ENCODE measurements at places on chromosomes 5 and 9.

DNA sequence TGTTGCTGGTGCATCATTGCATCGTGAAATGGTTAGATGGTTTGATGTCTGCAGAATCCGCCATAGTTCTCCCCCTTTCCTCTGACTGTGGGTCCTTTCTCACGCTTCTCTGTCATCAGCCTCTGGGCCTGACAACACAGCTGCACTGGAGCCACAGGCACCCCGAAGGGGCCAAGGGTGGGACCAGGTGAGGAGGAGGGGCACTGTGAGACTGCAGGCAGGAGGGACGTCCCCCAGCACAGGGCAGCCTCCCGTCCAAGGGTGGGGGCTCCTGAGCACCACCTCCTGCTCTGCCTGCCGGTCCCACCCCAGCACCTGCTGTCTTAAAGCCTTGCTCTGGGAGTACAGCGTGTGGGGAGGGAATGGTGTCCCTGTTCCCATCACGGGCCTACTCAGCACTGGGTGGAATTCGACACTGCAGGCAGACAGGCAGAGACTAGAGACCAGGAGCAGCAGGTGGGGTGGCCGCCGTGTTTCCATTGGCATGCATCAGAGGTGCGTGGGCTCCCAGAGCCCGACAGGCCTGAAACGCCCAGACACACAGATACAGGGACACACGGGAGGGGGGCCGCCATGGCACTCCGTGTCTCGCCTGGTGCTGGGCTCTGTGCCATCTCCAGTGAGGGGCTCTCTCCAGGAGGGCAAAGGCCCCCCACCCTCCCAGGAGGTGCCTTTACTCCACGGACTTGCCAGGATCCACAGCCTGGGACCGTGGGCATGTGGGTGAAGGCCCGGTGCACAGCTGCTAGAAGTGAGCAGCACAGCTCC lies 15.0 kb downstream of the CACNA1B start:
- DNase-seq, result peak; percentile 6

DNA sequence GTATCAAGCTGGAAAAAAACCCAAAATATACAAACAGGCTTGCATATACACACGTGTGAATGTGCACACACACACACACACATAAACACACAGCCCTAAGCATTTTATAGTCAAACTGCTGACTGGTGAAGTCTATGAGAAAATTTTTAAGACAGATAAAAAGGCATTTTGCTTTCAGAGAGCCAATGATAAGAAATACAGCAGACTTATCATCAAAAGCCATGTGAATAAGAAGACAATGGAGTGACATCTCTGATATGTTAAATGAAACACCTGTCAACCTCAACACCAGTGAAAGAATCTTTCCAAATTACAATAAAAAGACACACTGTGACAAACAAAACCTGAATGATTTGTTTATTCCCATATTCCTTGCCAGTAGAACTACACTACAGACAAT lies 233.3 kb downstream of the CDH9 start:
- DNase-seq, result no peak

GRCh38 chr5:2562036-2562435 lies 189.4 kb downstream of the IRX2 start:
- no peak for DNase-seq

DNA sequence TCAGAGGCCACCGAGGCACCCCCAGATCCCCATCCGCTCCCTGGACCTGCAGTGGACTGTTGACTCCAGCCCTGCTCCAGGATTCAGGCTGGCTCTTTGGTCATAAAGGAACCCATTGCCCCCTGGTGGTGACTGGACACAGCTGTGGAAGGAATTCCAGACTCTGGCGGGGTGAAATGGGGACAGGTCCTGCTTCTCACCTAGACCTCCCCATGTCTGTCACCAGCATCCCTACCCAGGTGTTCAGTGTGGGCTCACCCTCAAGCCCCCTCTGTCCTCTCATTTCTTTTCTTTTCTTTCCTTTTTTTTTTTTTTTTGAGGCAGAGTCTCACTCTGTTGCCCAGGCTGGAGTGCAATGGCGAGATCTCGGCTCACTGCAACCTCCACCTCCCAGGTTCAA lies 25.5 kb upstream of the STXBP1 start:
- DNase-seq, result peak; percentile 85

DNA sequence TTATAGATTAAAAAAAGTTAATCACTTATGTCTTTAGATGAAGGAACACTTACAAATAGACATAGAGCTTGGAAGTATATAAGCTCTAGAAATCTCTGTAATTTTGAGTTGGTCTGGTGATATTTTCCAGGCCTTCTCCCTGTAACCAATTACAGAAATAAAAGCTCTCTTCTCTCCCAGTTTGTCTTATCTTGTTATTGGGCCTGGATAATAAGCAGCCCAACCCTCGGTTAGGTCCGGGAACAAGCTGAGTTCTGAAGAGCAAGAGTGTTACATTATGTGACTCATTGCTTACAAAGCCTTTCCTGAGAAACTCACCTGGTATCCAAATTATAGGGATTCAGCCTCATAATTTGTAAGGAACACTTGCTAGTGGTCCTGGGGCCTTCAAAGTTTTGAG lies 1146.2 kb downstream of the CDH9 start:
- no peak for DNase-seq

DNA sequence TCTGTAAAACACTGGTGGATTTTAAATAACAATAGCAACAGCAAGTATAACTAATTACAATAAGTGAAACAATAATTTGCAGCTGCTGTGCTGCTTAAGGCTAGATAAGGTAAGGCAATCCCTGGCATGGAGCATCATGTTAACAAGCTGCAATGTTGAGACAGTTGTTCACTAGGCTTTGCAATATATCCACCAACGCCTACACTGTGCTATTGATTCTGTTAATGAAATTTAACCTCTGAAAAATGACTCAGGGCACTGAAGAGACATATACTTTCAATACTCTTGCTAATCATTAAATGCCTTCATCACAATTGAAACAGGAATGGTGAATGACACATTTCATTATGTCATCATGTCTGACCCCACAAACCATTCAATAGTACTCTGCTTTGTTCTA lies 255.0 kb downstream of the EFNA5 start:
- no peak for DNase-seq

- DNase-seq, result peak; percentile 68
These were observed 47.1 kb upstream of the POU4F3 start for GRCh38 chr5:146291421-146292074.

DNA sequence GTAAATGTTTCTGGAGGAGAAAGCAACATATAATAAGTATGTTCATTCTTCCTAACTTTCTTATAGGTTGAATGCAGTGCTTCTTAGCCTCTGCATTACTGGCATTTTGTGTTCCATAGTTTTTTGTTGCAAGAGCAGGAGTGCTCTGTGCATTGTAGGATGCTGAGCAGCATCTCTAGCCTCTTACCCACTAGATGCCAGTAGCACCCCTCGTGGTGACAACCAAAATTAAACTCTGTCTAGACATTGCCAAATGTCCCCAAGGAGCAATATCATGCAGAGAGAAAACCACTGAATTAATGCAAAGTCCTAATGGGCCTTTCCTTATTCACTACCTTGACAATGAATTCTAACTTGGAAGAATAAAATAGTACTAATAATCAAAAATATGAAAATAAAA lies 147.0 kb downstream of the GLIS3 start:
- DNase-seq, result no peak

- DNase-seq, result no peak
These were observed 7.8 kb downstream of the FOXI1 start for GRCh38 chr5:170113522-170113900.

DNA sequence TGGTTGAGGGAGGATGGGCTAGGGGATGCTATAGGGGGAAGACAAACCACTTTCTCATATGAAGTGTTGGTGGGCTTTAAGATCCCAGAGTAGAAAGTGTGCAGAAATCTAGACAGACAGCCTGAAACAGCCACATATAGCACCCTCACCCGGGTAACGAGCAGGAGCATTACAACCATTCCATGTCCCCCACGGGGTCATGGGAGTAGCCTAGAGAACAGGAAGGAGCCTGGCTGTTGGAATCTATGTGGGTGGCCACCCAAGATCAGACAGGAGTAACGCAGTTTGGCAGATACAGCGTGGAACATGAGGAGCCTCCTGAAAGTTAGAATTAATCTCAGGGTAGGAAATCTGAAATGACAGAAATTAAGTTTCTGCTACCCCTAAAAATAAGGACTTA lies 146.1 kb upstream of the RAI14 start:
- DNase-seq, result no peak

GRCh38 chr5:95930141-95930930 lies 31.3 kb downstream of the ELL2 start:
- DNase-seq, result no peak

GRCh38 chr9:98993570-98993945 lies 49.9 kb downstream of the COL15A1 start:
- no peak for DNase-seq

DNA sequence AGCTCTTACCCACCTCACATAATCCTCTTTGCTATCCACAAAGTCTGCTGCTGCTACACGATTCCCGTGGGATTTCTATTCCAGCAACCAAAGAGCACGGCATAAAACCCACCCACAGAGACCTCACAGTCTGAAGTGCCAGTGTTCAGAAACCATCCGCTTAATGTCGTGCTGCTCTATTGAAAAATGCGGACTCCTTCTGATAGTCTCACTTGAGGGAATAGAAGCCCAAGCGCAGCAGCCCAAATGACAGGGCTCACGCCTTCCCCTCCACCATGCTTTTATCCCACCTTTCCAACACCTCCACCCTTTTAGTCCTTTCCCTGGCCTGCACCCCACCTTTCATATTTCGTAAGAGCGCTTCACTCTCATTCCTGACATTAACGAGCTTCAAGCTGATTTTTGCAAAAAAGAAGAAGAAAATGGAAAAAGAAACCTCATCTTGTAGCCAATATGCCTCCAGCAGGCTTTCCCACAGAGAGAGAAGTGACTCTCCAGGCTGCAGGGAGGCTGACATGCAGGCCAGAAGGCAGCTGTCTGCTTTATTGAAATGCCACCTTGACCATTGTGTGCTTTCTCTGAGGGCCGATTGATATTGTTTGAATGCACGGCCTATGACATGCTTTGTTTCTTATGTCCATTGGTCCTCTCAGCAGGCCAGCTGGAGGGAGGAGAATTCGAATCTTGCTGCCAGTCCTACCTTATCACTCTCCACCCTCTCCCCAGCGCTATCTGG lies 70.6 kb upstream of the PCSK1 start:
- no peak for DNase-seq

GRCh38 chr9:78038620-78039300 lies 7.1 kb upstream of the GNAQ start:
- no peak for DNase-seq

GRCh38 chr5:142295960-142296860 lies 28.6 kb downstream of the SPRY4 start:
- no peak for DNase-seq

DNA sequence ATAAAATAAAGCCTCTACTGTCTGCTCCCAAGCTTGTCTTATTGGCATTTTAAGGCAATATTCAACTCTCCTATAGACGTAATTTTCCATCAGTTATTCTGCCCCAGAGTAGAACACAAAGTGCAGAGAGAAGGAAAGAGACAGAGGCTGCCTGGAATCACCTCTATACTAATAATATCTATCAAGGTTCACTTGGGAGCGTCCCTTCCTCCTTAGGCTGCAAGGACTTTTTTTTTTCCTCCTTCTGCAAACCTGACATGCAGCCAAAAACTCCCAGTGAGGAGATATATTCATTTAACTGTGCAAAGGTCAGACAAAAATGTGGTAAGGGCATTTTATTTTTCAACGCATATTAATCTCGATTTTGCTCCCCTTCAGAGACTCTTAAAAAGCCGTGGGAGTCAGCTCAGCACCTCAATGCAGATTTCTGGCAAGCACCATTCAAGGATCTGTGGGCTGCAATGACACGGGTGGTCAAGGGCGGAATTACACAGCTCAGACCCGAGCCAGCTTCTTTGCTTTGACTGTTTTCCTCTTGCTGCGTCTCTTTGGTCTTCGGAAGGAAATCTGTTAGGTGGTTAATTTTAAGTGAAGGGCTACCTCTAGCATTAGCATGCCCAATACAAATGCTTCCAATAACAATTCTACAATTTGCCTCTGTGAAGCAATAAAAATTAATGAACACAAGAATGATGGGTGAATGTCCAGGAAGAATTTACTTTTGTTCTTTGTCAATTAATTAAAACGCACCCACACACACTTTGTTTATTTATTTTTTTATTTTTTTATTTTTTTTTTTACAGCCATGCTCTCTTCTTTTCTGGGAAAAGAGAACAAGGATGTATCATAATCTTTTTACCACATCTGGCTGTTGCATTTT lies 587.7 kb upstream of the GRAMD2B start:
- DNase-seq, result no peak

DNA sequence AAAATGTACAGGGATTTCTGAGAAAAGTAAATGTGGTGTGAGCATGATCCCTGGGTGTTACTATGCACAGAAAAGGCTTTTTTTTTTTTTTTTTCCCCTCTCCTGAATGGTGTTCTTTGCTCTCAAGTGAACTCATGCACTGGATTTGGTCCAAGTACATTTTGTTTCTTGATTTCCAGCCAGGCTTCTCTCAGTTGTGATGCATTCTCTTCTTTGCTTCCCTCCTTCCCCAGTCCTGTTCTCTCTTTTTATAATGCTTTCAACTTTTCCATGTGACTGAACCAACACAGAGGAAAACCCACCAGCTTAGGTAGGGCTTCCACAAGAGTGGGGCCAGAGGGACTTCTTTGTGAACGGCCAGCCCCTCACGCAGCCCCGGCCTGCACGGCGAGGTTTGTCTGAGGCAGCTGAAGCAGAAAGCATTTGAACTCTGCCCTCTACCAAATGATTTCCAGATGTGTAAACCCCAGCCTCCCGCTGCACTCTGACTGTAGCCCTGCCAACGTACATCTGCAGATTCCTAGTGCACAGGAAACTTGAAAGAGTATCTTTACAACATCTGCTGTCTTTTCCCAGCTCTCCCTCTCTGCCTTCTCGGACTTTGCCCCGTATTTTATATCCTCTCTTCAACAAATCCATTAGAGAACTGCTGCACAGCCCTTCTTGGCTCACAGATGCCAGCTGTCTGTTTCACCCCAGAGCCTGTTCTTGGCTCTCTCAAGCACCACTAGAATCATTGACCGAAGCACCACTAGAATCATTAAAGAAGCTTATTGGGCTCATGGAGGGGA lies 71.8 kb upstream of the CD180 start:
- DNase-seq, result peak; percentile 85

DNA sequence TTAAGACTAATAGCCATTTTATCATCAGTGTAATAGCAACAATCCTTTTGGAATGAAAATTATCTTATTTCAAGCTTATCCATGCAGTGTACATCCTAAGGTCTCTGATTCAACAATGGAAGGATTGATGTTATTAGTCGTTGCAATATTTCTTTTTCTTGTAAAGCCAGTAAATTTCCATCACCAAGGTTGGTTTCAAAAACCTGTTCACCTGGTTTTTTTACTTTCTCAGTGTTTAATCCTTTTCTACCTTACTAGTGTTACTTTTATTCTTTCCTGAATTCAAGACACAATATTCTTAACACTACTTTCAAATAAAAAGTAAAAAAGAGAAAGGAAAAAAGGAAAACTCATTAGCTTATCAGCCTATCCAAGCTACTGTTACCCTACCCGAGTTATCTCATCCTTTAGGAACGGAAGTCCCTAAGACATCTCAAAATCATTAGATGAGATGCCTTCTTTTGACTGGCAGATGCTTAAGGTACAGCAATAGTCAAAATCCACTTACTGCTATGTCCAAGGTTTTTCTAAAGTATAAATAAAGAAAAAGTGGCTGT lies 5.4 kb downstream of the ZFR start:
- no peak for DNase-seq

Measured in GM03348 (cell line).